Fibroblast of upper back skin (primary cell): ENCODE measurements at places on chromosomes 3 and 15.

GRCh38 chr15:52422001-52422400 lies 106.7 kb downstream of the MYO5A start:
- no peak for DNase-seq

- DNase-seq: no peak
Measured at GRCh38 chr3:61563313-61564271, 2.2 kb downstream of the PTPRG start.

DNA sequence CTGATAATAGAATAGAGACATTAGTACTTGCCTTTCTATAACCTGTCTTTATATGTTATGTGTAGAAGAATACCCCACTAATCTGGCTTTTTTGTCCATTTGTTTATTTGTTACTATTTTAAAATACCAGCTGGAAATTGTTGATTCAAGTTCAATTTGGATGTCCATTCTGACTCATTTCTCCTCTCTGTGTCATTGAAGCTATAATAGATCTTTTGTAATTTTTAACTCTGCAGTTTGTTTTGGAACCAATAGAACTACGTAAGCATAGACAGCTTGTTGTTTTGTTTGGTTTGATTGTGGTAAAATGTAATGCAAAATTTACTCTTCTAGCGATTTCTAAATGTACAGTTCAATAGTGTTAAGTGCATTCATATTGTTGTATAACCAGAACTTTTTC lies 390.4 kb downstream of the ZIC1 start:
- DNase-seq: no peak

- DNase-seq: no peak
Measured at GRCh38 chr15:26049900-26050657, 187.0 kb upstream of the ATP10A start.

DNA sequence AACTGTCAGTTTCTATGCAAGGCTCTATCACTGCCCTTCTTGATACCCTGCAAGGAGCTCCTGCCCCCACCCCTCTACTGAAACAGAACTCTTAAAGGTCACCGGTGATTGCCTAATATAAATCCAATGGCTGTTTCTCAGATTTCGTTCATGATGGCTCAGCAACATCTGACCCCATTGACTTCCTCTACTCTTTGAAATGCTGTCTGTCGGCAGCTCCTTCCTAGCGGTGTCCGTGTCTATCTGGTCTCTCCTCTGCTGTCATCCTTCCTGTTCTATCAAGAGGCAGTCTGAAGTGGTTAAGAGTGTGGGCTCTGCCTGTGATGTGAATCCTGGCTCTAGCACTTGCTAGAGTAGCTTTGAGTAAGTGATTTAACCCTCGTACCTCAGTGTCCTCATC lies 5.5 kb downstream of the TMEM266 start:
- no peak for DNase-seq

DNA sequence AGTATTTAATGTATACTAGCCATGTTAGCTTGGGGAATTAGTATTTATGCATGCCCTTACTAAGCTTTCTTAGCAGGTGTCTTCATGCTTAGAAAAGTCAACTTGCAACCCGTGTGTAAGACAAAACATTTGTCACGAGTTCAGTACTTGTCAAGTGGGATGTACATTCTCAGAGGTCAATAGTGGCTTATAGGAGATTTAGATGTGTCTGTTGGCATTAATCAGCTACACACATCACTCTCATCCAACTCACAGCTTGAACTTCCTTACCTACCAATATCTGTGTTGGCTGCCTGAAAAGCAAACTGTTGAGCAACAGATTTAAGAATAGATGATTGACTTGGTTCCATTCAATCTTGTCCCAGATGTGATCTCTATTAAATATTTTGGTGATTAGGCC lies 109.5 kb downstream of the ROBO2 start:
- DNase-seq: no peak

DNA sequence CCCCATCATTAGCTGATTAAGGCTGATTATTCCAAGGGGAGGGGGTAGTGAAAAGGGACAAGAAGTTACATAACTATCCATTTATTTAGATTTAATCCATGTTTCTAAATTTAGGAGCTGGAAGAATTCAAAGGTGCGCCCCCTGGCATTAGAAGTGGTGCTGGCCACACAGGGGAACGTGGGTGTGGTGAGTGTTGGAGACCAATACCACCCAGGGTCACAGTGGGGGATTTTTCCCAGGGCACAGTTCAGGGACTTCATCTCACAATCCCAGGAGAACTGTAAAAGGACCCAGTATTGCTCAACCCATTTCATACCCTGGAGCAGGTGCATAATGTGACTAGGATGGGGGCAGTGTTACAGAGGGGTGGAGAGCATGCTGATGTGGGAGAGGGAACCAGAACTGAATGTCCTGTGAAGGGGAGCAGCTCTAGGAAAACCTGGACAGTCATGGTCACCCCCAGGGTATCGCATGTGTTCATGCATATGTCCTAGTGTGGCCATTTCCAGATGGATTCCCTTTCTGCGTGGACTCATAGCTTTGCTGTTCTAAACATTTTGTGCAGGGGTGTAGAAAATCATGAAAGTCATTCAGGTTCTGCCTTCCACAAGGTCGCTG lies 110.3 kb downstream of the LSM3 start:
- no peak for DNase-seq

GRCh38 chr3:169454823-169455222 lies 208.7 kb downstream of the MECOM start:
- DNase-seq: peak; percentile 41

DNA sequence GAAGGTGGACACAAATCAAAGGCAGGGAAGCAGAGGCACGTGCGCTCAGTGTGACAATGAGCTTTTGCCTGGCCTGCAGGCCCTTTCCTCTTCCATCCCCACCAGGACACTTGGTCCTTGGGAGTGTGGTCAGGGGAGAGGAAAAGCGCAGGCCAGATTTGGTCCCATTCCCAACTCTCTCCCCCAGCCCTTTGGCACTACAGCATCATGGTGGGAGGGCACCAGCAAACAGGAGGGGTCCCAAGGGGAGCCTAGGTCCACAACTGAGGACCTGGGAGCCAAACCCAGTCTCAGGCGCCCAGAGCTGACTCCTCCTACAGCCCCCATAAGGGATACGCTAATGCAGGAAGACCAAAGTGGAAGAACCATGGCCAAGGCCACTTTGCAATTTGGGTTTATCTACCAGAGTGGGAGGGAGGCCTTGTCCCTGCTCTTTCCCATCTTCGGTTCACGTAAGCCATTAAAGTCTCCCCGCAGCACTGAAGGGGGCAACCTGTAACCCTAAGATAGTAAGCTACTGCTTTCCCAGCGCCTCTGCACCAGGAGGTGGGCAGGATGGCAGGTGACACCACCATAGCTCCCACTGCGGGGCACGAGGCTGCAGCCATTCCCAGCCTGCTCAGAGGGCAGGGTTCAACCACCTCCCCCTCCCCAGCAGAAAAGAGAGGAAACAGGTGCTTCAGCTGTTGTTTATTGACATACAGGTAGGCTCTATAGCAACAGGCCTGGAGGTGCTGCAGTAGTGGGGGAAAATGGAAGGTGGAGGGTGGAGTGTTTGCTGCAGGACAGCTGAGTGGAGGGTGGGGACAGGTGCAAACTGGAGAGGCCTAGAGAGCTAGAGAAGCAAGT lies 993 bp upstream of the GRAMD2A start:
- no peak for DNase-seq

- peak; percentile 94 for DNase-seq
Measured at GRCh38 chr15:79640206-79640605, 208.1 kb downstream of the MINAR1 start.

GRCh38 chr3:118968111-118968510 lies 66.5 kb downstream of the IGSF11 start:
- DNase-seq: no peak

GRCh38 chr15:77832874-77833273 lies 200.2 kb upstream of the LINGO1 start:
- DNase-seq: no peak

GRCh38 chr15:59168536-59168935 lies 38.1 kb upstream of the LDHAL6B start:
- peak; percentile 57 for DNase-seq

DNA sequence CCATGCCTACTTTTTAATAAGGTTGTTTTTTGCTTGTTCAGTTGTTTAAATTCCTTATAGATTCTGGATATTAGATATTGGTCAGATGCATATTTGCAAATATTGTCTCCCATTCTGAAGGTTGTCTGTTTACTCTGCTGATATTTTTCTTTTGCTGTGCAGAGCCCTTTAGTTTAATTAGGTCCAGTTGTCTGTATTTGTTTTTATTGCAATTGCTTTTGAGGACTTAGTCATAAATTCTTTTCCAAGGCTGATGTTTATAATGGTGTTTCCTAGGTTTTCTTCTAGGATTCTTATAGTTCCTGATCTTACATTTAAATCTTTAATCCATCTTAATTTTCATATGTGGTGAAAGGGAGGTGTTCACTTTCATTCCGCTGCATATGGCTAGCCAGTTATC lies 77.4 kb downstream of the PTPRG start:
- DNase-seq: peak; percentile 64

DNA sequence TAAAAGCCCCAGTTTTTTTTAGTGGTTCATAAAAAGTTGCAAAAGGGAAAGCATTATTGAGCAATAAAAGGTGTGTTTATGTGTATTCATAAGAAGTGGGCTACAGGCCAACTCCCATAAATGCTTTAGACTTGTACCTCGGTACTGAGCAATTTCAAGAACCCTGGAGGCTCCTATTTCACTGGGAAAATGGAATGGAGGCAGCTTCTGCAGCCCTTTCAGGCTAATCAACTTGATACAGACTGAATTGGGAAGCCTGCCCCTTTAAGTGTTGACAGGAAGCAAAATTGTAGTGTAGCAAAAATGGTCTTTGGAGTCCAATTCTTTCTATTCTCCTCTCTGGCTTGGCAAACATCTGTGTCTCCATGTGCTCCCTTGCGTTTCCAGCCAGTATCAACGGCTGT lies 118.8 kb downstream of the ECT2 start:
- no peak for DNase-seq

DNA sequence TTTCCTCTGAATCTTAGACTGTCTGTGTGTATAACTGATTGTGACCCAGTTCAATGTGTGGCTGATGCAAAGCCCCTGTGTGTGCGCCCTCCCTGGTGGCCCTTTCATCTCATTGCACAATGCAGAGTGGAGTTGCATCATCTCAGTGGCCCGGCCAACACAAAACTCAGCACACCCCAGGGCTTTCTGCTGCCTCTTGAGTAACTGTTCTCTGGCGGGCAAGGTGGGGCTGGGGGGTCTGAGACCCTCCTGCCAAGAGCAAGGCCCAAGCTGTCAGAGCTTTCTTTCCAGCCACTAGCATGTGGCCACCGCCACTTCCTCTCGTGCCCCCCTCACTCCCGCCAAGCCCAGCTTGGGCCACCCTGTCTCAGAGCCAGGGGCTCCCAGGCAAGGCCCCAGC lies 80.7 kb upstream of the ALDH1L1 start:
- DNase-seq: peak; percentile 89

- no peak for DNase-seq
Measured at GRCh38 chr15:66452971-66453580, 44.5 kb downstream of the SNAPC5 start.

- no peak for DNase-seq
Measured at GRCh38 chr3:119240101-119240590, 532 bp downstream of the B4GALT4 start.

DNA sequence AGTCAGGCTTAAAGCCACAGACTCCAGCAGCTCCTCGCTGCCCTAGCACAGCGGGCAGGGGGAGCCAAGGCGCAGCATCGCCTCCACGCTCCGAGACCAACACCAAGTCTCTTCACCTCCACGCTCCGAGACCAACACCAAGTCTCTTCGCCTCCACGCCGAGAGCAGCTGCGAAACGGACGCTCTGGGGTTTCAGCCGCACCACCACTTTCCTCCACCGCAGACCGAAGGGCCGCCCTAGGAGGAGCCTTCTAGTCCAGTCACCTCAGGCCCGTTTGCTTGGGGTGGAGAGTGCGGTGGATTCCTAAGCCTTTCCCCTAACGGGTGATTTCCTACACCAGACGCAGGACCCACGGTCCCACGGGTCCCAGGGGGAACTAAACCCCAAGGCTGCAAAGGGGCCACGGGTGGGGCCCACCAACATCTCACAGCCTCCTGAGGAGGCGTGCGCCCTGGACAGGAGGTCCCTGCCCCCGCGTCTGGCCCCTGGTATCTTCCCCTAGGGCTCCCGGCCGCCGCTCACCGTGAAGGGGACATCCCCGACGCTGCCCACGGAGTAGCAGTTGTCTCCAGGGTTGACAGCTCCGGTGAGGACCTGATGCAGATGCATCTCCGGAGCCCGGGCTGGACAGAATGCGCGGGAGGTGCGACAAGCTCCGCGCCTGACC lies 501 bp downstream of the DMXL2 start:
- DNase-seq: peak; percentile 48

DNA sequence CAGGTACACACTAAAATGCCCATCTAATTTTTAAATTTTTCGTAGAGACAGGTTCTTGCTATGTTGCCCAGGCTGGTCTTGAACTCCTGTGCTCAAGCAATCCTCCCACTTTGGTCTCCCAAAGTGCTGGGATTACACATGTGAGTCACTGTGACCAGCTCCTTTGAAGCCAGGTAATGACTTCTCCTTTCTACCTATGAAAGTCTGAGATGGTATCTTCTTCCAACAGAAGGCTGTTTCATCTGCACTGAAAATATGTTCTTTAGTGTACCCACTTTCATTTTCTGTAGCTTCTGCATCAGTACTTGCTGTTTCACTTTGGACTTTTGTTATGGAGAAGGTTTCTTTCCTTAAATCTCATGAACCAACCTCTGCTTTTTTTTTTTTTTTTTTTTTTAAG lies 8.8 kb downstream of the OIP5 start:
- no peak for DNase-seq

- DNase-seq: no peak
Measured at GRCh38 chr3:46470831-46471230, 6.1 kb upstream of the LTF start.

GRCh38 chr3:69012800-69013252 lies 658 bp downstream of the EOGT start:
- peak; percentile 28 for DNase-seq

GRCh38 chr15:42111924-42112323 lies 17.6 kb upstream of the PLA2G4D start:
- DNase-seq: no peak

- DNase-seq: no peak
Measured at GRCh38 chr3:32882603-32883025, 64.8 kb downstream of the TRIM71 start.

- DNase-seq: peak; percentile 82
Measured at GRCh38 chr15:76393614-76394013, 57.0 kb downstream of the ISL2 start.

GRCh38 chr3:30915782-30916181 lies 21.3 kb upstream of the GADL1 start:
- DNase-seq: peak; percentile 41

GRCh38 chr15:45635763-45636292 lies 999 bp downstream of the SQOR start:
- no peak for DNase-seq

DNA sequence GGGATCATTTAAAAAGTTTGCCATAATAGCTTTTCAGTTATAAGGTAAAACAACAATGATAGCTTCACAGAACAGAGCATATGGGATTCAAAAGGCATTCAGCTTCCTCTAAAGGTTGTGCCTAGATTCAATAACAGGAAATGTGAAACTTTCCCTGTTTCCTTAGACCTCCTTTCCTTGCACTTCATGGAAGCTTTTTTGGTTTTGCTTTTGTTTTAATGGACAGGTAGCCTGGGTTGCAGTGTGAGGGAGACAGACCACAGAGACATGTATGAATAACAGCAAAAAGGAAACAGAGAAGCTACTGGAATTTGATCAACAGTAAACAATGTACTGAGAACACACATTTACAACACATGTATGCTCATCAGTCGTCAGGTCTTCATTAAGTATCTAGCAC lies 2.3 kb upstream of the TNFAIP8L3 start:
- no peak for DNase-seq
